IPS-NIHi11 (cell line): ENCODE measurements at places on chromosomes 3 and 15.

GRCh38 chr15:70035719-70036077 is 62.0 kb downstream of the TLE3 start:
- no peak for DNase-seq

DNA sequence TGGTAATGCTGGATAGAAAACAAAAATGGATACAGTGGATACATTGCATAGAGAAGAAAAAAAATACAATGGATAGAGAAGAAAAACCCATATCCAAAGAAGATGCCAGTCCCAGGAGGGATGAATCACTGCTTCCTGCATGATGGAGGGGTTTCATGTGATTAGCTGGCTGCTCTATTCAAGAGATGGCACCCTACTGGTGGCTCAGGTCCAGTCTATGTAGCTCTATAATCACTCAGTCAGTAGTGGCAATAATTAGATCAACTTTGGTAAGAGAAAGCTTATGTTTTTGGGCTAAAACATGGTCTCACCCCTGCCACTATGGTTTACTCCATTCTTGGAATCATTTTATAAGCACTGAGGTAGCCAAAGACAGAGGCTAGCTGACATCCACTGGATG is 33.7 kb upstream of the NOX5 start:
- DNase-seq, result no peak

- no peak for DNase-seq
Measured at GRCh38 chr3:45541326-45542321, 52.9 kb upstream of the LIMD1 start.

DNA sequence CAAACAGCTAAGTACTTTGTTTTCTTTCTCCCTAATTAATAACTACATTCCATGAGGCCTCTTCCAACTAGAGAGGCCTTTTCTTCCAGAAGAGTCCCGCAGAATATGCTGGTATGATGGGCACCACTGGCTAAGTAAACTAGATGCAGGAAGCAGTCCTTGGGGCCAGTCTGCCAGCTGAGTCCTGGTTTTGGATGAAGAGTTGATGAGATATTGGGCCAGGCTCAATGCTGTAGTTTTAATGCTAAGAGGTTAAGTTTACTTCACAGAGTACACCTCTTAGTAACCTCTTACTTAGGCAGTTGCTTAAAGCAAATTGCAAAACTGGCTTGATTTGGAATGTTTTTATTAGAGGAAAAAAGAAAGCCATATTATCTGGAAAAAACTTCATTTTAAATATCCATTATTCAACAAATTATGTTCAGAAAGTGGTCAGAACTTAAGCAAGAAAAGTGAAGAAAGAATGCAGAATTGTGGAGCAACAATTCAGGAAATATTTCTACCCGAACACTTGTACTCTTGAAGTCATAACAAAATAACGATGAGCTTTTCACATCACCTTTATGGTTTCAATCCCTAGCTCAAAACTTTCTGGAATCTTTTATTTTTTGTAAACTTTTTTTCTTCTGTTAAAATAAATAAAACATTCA is 178.4 kb upstream of the CDIN1 start:
- DNase-seq, result no peak

- DNase-seq, result peak; percentile 83
Measured at GRCh38 chr3:51967384-51968169, at the start of gene PCBP4. PCBP4 (minus strand) TSS chr3:51967454; CDS start chr3:51961240, 6,214 bp downstream.

DNA sequence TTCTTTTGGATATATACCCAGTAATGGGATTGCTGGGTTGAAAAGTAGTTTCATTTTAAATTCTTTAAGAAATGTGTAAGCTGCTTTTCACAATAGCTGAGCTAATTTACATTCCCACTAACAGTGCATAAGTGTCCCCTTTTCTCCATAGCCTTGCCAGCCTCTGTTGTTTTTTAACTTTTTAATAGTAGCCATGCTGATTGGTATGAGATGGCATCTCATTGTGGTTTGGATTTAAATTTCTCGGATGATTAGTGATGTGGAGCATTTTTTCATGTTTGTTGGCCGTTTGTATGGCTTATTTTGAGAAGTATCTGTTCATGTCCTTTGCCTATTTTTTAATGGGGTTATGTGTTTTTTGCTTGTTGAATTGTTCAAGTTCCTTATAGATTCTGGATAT is 444.3 kb upstream of the ATP11B start:
- no peak for DNase-seq

GRCh38 chr15:81372575-81372974 is 1.4 kb downstream of the TMC3 start:
- no peak for DNase-seq

DNA sequence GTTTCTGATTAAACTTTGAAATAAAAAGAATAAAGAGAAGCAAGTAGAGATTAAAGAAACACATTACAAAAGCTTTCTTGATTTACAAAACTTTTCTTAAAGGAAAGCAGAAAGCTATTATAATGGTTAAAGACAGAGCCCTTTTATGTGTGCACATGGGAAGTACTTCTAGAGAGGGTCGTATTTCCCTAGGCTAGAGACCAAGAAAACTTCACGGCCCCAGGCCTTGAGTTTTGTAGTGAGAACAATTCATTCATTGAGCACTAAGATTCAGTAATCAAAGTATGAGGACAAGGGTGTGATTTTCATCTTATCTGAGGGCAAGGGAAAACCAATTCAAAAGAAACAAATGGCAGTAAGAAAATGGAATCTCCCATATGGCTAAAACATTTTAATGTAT is 854.1 kb downstream of the ROBO1 start:
- no peak for DNase-seq

GRCh38 chr3:170494766-170495165 is 76.1 kb downstream of the CLDN11 start:
- no peak for DNase-seq

DNA sequence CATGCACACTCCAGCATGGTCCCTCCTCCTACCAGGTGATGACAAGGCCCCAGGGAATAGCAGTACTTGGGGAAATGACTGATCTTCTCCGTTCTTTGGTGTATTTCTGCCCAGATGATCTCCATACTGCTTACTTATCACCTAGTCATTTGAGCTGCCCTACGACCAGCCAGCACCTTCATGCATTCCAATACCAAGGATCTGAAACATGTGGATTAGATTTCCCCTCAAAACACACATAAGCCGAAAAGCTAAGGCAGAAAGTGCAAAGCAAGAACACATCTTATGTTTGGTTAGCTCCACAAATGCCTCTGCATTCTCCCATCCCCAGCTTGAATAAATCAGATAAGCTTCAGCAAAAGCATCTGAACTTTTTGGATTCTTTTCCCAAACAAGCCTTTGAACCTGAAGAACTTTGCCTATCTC is 64.8 kb upstream of the BCL6 start:
- no peak for DNase-seq

DNA sequence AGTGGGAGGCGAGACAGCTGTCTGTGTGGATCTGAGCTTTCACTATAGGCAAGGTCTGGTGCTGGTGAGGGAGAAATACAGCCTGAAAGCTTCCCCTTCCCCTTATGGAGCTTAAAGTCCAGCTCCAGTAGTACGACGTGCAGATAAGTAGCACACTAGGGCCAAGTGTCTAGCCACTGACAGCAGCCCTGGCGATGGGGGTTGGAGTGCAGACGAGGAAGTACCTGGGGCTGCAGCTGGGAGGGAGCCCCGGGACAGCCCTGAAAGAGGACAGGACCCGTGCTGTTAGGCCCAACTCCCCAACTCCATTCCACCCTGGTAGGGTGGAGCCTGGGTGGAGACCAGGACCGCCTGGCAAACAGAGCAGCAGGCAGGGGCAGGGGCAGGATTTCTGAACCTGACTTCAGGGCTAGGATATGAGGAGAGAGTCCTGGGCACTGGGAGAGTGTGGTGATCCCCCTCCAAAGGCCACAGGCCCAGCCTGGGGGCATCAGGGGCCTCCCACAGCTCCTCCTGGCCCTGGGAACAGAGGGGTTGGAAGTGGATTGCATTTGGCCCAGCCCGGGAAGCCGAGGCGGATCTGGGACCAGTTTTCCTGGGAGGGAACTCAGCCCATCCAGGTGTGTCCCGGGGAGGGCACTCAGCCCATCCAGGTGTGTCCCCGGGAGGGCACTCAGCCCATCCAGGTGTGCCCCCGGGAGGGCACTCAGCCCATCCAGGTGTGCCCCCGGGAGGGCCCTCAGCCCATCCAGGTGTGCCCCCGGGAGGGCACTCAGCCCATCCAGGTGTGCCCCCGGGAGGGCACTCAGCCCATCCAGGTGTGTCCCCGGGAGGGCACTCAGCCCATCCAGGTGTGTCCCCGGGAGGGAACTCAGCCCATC is 42.8 kb downstream of the BDH1 start:
- no peak for DNase-seq

DNA sequence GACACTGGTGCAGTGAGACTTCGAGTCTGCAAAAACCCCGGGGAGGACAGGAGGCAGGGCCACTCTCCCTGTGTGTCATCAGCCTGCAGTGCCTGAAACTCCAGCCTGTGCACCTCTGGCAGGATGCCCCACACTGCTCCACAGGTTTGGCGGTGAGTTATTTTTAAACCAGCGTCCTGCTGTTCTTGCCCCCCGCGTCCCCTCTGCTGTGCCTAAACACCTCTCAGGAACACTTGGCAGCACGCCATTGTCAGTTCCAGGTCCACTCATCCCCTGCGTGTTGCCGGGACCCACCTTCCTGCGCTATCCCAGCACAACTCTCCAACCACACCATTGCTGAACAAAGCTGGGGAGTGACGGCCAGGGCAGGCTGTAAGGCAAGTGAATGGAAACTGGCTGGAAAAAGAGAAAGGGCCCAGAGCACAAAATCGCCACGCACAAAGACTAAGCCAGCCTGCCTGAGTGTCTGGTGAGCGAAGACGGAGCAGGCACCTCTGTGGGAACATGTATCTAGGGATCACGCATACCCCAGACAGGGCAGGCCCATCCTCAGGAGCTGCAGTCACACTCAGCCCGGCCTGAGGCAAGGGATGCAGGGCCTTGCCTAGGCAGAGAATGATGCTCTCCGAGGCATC is 3.1 kb upstream of the PLA2G4F start:
- DNase-seq, result no peak

- no peak for DNase-seq
Measured at GRCh38 chr3:73687106-73688004, 62.6 kb upstream of the PDZRN3 start.

- no peak for DNase-seq
Measured at GRCh38 chr3:122668930-122669730, 11.5 kb upstream of the PARP14 start.
